ENCODE measurements at places on chromosomes 12 and 14.

GRCh38 chr14:87497301-87497700, 495.7 kb downstream of the GALC start:
- no peak for DNase-seq

DNA sequence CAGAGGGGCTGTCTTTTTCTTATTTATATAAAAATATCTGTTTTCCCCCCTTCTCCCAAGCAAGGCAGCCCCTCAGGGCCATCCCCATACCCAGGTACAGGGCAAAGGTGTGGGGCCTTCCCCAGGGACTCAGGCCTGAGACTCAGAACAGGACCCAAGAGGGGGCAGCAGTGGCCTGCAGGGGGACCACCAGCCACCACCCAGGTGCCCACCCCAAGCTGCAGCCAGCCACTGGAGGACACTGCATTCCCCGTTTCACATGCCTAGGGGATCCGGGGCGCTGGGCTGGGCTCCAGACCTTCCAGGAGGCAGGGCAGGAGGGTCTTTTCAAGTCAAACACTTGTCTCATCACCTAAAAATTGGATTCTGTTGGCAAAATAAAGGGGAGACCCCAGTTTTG, 83.3 kb downstream of the SCARB1 start:
- DNase-seq = no peak

DNA sequence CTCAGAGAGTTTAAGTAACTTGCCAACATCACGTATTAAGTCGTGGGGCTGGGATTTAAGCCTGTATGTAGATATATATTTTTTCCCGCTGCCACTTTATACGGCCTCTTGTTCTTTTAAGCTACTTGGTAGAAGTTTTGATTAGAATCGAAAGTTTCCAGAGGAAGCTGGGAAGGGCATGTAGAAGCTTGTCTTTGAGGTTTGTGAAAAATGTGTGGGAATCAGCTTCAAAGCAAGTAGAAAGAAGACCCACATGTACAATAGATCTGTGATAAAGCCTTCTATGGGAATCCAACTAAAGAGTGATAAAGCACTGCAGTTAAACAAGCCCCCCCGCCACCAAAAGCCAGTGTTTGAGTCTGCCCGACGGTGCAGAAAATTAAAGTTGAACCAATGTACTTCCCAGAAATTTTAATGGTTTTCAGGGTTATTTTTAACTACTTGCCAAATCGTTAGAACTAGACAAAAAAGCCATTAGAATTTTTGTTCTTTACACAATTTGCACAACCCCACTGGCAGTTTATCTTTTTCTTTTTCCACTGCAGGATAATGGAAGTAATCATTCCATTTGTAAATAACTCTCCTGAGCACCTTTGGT, 25.5 kb downstream of the SERPINA11 start:
- no peak for DNase-seq

GRCh38 chr14:94129758-94130414, 482 bp upstream of the IFI27L2 start:
- no peak for DNase-seq

- DNase-seq = no peak
These were observed 89.9 kb downstream of the SLC24A4 start for GRCh38 chr14:92412912-92413311.

- no peak for DNase-seq
These were observed 557.0 kb downstream of the SLC6A15 start for GRCh38 chr12:84355561-84355960.

GRCh38 chr14:52272375-52272774, 4.9 kb downstream of the PTGDR start:
- DNase-seq = no peak

GRCh38 chr12:8860165-8860961, 37.9 kb downstream of the A2ML1 start:
- no peak for DNase-seq

GRCh38 chr12:49777341-49777740, 36.0 kb downstream of the TMBIM6 start:
- DNase-seq = no peak

GRCh38 chr12:12533238-12533829, 29.3 kb downstream of the DUSP16 start:
- DNase-seq = no peak

- no peak for DNase-seq
These were observed 153.5 kb downstream of the DHRS2 start for GRCh38 chr14:23789696-23790095.

- no peak for DNase-seq
These were observed 6.7 kb upstream of the HRK start for GRCh38 chr12:116887897-116888296.

GRCh38 chr12:126389220-126389841, 1324.1 kb downstream of the AACS start:
- no peak for DNase-seq

GRCh38 chr12:28555748-28556147, 365.5 kb downstream of the CCDC91 start:
- no peak for DNase-seq

DNA sequence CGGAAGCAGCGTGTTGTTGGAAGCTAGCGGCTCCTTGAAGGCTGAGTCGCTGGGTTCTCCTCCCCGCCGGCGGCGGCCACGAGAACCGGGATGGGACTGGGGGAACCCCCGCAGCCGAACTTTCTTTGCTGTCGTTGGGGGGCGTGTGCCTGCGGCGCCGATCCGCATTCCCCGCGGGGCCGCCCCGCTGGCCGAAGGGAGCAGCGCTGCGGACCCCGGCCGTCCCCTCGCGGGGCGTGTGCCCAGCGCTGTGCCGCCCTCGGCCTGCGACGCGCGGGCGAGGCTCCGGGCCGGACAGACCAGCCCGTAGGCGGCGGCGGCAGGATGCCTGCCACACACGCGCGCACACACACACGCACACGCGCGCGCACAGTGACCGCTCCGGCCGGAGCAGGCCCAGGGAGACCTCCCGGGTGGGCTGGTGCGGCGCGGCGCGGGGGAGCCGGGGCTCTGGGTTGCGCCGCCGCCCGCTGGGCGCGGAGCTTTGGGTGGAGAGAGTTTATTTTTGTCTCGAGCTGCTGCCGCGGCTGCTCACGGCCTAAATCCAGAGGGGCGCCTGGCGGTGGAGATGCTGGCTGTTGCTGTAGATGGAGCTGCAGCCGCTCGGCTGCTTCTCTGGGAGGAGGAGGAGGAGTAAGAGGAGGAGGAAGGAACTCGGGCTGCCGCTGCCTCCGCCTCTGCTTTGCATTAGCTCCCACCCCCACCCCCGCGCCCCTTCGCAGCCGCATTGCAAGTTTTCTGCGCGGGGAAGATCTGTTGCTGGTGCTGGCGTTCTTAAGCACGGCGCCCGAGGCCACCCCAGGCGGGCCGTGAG, at the start of gene SAMD4A:
SAMD4A (plus strand) TSS at position 719 of the 814 bp plus-strand sequence. CDS start 789 bp downstream, outside the sequence.
- DNase-seq = no peak

DNA sequence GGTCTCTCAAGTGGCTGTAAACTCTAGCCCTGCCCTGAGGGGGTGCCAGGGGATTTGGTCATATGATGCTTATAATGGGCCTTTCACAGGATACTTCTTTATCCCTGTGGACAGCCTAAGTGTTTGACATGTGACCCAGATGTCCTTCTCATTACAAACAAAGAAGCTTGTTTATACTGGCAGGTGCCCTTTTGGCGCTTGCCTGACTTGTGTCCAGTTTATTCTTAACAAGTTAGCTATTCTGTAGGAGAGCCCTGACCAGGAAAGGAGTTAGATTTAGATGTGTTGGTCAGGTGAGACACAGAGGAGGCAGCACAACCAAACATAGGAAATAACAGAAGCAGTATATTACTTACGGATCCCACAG, 51.9 kb downstream of the CCDC91 start:
- no peak for DNase-seq

GRCh38 chr12:29103539-29103974, 45.5 kb upstream of the FAR2 start:
- no peak for DNase-seq

GRCh38 chr14:104357689-104358527, 219.5 kb downstream of the KIF26A start:
- DNase-seq = no peak

DNA sequence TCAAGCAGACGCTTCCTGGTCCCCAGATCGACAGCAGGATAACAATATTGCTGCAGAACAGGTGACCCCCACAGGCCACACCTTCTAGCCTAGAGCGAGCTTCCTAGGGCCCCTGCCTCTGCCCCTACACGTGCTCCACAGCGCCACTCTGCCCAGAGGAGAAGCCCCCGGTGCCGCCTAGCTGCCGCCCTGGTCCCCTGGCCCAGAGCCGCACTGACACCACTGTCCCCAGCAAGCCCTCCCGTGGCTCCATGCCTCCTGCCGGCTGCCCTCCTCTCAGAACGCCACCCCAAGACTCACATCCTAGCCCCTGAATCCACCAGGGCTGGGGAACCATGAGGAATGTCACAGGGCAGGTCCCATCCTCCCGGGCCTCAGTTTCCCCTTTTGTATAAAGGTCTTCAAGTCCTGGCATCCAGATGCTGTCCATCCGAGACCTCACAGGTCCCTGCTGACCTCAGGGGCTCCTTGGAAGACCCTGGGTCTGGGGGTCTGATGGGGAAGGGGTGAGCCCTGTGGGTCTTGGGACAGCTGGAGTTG, 31.0 kb downstream of the JAG2 start:
- DNase-seq = no peak

DNA sequence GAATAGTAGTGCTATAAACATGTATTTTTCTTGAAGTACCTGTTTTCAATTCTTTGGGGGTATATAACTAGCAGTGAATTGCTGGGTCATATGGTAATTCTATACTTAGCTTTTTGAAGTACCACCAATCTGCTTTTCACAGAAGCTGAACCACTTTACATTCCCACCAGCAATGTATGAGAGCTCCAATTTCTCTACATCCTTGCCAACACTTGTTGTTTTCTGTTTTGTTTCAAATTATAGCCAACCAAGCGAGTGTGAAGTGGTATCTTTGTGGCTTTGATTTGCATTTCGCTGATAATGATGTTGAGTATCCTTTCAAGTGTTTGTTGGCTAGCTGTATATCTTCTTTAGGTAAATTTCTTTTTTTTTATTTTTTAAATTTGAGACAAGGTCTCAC, 95.7 kb downstream of the PAPLN start:
- no peak for DNase-seq

DNA sequence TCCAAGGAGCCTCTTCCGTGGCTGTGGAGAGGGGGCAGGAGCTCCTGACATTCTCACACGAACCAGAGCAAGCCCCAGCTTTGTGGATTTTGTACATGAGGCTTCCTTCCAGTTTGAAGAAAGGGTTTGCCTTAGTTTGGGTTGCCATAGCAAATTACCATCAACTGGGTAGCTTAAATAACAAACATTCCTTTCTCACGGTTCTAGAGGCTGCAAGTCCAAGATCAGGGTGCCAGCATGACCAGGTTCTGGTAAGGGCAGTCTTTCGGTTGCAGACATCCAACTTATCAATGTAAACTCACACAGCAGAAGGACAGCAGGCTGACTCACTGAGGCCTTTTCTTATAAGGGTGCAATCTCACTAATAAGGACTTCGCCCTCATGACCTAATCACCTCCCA, 25.9 kb upstream of the STAB2 start:
- DNase-seq = no peak

DNA sequence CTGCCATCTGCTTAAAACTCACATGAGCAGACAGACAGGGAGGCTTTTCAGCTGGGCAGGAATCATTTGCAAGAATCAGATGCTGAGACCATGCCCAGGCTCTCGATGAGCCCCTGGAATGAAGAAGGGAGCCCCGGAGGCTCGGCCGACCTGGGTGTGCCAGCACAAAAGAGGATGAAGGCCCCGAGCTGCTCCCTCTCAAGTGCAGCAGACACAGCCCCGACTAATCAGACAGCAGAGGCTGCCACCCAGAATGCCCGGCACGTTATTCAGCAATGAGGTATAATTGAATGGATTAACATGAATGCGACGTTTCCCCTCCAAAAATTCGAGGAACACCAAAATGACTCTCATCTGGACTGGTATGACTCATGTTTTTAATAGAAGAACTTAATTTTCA, 58.9 kb downstream of the BCL11B start:
- DNase-seq = no peak

DNA sequence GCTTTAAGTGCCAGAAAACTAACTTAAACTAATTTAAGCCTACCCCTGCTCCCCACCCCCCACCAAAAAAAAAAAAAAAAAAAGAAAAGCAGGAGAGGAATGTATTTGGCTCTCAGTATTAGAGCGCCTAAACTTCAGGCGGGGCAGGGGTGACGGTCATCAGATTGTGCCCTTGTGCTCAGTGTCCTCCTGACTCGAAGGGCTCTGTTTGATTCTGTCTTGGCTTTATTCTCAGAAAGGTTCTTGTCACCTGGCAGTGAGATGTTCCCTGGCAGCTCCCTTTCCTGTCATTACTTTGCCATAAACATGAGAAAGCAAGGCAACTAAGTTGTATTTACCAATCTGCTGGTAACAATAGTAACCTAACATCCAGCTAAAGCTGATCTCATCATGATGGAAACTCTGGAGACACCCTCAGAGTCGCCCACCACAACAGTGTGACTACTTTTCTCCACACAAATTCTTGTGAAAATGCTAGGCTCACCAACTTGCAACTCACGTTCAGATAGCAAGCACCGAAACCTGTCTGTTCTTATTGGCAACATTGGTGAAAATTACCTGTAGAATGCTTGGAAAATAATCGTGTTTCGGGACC, 39.0 kb upstream of the WNK1 start:
- no peak for DNase-seq

DNA sequence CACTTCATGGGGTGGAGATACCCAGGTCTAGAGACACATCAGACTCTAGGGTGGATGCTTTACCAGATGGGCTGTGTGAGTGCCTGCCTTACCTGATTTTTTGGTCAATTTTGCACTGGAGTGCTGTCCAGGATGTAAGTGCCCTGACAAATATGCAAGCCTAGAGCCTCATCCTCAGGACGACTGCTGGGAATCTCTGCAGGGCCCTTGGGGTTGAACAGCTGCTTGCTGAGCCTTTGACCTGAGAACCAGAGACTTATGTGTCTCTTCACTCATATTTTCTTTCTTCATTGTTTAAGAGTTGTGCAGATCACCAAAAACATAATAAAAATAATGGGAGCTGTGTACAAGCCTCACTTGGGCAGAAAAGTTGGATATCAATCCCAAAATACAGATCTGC, 551.5 kb upstream of the ATP2B1 start:
- no peak for DNase-seq

DNA sequence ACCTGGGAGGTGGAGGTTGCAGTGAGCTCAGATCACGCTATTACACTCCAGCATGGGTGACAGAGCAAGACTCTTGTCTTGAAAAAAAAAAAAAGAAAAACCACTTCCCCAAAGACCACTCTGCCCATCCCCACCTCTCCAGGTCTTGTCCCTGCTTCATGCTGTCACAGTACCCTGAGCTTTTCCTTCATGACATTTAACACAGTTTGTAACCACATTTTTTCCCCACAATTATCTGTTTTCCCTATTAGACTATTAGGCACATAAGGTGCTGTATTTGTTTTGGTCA, 6.9 kb downstream of the HECTD1 start:
- no peak for DNase-seq

GRCh38 chr12:47303995-47304560, 224.3 kb upstream of the AMIGO2 start:
- no peak for DNase-seq

- no peak for DNase-seq
These were observed 9.1 kb downstream of the CDKL1 start for GRCh38 chr14:50387548-50387947.

- DNase-seq = no peak
These were observed 68.0 kb upstream of the SLCO1C1 start for GRCh38 chr12:20627001-20627588.

- DNase-seq = no peak
These were observed 9.0 kb downstream of the TNS2 start for GRCh38 chr12:53058674-53059433.

GRCh38 chr12:91155990-91156389, 26.6 kb downstream of the DCN start:
- DNase-seq = no peak

- DNase-seq = no peak
These were observed 22.1 kb downstream of the SERPINA1 start for GRCh38 chr14:94366146-94366915.

All from cerebellar nuclear complex (tissue), 1 donor.